ENCODE measurements at places on chromosomes 3 and 15. TPM values are rescaled to one million over a fixed set of nuclear protein-coding genes. Genes with fewer than 3 reads are reported as not detected.

Gene ZMYND10
- total RNA-seq, result 1.1 TPM

Gene ACSBG1
- 0.12 TPM for total RNA-seq

Gene RPP14
- total RNA-seq, result 6.5 TPM

Gene DNAH12
- not detected for total RNA-seq

Gene TM4SF1
- 223 TPM for total RNA-seq

Gene DNASE1L3
- total RNA-seq, result 0.35 TPM
